ENCODE measurements at places on chromosomes 6 and 20.

- DNase-seq, result no peak
Measured at GRCh38 chr6:148999929-149000468, 253.2 kb downstream of the UST start.

DNA sequence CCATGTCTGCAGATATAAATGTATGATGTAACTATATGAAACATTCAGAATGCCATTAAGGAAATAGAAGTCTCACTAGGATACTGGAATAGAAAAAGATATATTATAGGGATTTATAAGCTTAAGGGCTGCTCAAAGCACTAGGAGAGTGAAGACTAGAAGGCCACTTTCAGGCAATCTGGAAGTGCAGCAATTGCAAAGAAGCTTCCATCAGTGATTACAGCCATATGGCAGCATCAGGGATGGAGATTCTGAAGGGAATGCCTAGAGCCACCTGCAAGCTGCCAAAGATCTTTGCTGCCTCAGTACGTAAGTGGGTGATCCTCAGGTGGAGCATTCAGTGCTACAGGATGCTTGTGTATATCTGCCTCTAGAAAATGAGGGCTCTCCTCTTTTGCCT, 796.2 kb upstream of the EPHA7 start:
- no peak for DNase-seq

DNA sequence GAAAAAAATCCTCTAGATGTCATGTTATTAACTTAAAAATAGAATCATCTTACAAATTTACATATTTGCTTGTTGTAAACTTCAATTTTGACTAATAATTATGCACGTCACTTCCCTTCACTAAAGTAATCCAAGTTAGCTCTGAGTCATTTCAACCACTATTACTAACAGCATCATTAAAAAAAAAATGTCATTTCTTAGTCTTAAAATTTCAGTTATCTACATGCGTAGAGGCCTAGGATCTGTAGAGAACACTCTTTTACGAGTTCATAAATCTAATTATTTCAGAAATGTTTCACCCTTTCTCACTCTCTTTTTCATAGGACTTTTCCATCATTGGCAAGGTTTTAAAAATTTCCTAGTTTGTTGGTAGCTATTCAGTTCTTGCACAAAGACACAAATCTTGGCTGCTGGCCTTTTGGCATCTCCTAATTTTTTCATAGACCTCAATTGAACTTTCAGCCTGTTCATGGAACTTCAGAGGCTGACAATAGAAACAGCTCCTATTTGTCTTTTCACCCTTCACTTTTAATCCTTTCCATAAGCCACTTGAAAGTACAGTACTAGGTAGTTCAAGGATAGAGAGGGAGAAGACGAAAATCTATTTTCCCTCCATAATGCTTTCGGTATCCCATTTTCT, 61.5 kb downstream of the OGFRL1 start:
- DNase-seq, result no peak

GRCh38 chr6:347951-348859, 43.3 kb upstream of the IRF4 start:
- no peak for DNase-seq

GRCh38 chr20:63443606-63444395, 28.7 kb downstream of the KCNQ2 start:
- no peak for DNase-seq

DNA sequence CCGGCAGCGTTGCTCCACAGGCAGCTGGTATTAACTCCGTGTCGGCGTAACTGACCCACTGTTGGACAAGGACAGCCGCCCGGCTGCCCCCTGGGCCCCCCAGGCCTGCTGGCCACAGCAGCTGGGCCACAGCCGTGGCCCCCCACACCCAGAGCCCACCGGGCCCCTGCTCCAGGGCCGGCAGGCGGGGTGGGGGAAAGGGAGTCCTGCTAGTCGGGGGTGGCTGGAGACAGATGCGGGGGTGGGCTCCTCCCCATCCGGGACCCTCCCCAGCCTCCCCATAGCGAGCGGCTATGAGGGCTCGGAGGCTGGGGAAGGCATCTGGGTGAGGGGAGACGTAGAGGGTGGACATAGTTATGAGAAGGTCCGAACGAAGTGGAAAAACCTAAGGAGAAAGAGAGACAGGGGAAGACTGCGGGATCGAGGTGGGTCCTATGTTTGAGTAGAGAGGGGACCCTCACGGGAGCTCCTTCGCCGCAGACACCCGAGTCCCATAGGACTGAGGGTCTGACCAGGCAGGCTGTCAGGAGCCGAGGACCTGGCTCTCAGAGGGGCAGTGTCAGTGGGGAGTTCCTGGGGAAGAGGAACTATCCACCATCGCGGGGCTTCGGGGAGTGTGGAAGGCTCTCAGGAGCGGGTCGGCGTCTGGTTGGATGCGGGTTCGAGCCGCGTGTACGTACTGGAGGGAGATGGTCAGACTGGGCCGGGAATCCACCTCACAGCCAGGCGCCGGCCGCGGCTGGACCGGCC, 511 bp downstream of the VARS1 start:
- no peak for DNase-seq

DNA sequence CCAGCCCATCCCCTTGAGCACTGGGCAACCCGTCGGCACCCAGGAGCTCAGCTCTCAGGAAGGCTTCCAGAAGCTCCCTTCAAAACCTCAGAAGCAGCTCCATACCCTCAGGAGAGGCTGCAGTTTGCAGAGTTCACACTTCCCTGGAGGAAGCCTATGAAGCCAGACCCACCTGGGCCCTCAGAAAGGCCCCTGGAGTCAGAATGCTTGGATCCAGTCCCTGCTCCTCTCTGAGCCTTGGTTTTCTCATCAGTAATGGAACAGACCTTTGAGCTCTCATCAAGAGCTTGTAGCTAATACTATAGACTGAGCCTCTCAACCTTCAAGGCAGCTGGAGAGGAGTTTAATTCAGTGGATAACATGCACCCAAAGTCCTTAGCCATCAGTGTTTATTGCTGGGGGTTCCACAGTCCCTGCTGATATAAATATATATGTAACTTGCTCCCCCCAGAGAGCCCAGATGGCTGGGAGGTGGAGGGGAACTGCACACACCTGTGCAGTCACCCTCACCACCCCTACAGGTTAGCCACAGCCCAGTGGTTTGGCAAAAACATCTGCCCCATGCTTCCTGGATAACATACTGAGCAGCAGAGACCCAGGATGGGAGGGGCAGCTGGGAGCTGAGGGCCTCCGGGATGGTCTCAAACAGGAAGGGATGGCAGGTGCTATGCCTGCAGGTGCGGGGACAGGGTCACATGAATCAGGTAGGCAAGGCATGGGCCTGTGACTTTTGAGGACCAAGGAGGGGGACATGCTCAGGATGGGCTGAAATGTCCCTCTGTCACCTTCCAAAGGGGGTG, 120.1 kb downstream of the SNX5 start:
- no peak for DNase-seq

DNA sequence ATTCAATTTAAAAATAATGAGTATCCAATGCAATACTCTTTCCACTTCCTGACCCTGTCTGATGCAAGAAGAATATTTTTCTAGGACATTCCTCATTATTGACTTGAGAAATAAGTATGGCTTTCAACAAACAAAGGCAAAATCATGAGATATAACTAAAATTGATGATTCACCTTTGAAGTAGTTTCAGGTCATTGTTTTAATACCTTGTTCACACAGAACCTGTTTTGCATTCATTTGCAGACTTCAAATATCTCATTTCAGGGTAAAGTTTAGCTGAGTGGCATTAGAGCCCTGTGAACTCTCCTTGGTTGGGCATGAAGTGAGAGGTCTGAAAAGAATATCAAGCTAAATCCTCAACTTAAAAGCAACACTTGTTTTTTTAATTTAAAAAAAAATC, 309.2 kb downstream of the NRN1 start:
- no peak for DNase-seq

DNA sequence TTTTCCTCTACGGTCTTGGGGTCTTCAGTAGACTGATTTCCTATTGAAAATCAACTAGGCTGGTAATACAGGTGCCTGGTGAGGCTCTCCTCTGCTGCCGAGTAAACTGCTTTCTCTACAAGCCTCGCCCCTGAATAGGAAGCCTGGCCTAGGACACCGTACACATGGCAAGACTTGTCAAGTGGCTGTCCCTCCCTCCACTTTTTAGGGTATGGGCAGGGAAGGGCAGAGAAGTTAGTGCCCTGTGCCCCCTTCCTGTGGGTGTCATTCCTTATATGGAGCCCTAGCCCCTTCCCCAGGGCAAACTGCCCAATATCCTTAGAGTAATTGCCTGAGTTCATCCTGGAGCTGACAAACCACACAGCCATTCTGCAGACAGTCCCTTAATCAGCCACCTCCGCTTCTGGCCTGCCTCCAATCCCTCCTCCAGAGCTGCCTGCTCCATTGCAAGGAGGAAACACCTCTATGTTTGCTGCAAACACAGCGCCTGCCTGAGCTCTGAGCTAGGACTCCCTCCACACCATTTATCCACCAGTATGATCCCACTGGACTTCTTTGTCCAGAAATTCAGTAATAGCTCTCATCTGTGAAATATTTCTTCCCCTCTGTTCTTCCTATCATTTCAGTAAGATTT, 93.1 kb downstream of the CHD6 start:
- DNase-seq, result no peak

- no peak for DNase-seq
Measured at GRCh38 chr6:51613558-51613957, 473.9 kb downstream of the PKHD1 start.

DNA sequence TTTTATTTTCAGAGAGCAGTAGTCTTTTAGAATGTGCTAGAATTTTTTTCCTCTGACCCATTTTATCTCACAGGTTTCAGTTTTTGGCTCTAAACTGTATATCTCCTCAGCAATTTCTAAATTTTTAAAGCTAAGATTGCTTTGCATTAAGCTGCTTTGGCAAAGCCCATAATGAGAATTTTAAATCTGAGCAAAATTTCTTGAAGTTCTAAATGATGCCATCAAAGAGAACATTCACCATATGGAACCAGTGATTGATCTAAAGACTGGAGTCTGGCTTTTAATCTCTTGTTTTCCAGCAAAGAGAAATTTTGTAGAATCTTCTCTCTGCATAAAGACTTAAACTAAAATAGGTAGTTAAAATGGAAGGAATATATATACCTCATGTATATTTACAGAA, 313.6 kb downstream of the TBC1D32 start:
- no peak for DNase-seq

GRCh38 chr6:46586906-46587305, 65.7 kb downstream of the CYP39A1 start:
- no peak for DNase-seq

GRCh38 chr6:88339761-88340160, 173.6 kb upstream of the CNR1 start:
- no peak for DNase-seq

GRCh38 chr6:131642987-131643611, 6.0 kb downstream of the ENPP3 start:
- DNase-seq, result no peak

GRCh38 chr20:12598894-12599293, 409.9 kb upstream of the SPTLC3 start:
- no peak for DNase-seq

DNA sequence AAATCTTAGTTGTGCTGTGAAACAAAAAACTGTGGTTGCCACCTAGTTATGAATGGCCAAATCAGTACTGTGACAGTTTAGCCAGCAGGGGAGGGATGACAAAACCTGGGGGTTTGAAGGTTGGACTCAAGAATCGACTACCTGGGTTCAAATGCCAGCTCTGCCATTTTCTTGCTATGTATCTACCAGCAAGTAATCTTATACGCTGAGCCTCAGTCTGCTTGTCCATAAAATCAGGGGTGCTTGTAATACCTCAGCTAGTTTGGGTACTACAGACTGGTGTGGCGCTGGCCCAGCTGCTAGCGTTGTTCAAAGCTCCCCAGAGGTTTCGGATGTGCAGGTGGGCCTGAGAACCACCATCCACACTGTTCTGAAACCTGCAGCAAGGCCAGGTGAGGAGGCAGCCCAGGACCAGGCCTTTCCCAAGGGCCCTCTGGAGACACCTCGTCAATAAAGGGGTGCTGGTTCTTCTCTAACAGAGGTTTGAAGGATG, 40.4 kb downstream of the TRAM2 start:
- DNase-seq, result no peak

GRCh38 chr6:151494936-151495320, 1.1 kb downstream of the CCDC170 start:
- no peak for DNase-seq

DNA sequence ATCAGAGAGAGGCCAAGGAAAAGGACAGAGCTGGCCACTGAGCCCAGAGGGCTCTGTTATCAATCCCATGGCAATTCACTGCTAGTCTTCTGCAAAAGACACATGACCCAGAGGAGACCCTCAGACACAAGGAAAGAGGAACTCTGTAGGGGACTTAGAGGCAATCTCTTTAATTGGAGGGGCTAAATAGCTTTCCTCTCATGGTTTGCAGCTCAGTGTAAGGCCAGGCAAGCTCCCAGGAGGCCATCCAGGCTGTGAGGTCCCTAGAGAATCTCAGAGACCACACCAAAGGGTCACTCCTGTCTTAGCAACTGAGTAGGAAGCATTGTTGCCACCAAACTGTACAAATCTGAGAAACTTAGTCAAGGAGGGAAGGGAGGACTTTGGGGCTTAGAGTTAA, 10.0 kb upstream of the HLA-DOA start:
- DNase-seq, result no peak

DNA sequence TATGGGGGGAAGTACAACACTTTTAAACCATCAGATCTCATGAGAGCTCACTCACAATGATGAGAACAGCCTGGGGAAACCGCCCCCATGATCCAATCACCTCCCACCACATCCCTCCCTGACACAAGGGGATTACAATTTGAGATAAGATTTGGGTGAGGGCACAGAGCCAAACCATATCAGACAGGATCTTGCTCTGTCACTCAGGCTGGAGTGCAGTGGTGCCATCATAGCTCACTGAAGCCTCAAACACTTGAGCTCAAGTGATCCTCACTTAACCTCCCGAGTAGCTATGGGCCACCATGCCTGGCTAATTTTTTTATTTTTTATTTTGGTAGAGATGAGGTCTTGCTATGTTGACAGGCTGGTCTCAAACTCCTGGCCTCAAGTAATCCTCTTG, 5.1 kb upstream of the IYD start:
- no peak for DNase-seq

GRCh38 chr20:41734506-41734945, 116.3 kb upstream of the CHD6 start:
- peak; percentile 17 for DNase-seq

- DNase-seq, result no peak
Measured at GRCh38 chr6:115773741-115774140, 286.9 kb downstream of the FRK start.

DNA sequence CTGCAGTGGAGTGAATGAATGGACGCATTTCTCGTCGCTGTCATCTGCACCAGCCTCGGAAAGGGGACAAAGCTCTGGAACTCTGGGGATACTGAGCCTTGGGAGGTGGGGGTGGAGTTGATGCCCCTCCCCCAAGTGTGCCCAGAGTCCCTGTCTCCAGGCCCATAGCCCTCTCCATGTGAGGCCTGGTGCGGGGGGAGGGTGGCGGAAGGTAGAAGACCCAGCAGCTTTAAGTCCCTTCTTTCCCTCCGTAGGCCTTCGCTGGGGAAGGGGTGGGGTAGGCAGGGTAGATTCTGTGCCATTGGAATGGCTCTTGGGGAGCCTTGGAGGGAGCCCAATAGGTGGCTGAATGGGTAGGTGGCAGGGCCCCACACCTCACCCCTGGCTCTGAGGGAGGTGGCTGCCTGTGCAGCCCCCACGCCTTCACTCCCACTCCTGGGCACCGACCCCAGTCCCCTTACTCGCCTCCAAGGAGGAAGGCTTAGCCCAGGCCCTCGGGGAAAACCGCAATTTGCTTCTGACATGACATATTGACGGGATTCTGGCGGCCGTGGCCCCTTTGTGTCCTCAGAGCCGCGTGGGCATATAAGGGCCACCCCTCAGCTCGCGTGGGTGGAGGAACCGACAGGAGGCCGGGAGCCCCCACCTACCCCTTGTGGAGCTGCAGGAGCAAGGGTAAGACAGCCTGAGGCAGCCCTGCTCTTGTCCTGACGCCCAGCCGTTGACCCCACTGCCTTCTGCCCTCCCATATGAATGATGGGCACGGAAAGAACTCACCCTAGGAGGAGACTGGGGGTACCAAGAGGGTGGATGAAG, at the start of gene BPIFB3:
BPIFB3 (plus strand) TSS at position 613 of the 816 bp plus-strand sequence. CDS start 1,533 bp downstream, outside the sequence.
- no peak for DNase-seq
